ENCODE measurements at places on chromosomes 13 and 19.

DNA sequence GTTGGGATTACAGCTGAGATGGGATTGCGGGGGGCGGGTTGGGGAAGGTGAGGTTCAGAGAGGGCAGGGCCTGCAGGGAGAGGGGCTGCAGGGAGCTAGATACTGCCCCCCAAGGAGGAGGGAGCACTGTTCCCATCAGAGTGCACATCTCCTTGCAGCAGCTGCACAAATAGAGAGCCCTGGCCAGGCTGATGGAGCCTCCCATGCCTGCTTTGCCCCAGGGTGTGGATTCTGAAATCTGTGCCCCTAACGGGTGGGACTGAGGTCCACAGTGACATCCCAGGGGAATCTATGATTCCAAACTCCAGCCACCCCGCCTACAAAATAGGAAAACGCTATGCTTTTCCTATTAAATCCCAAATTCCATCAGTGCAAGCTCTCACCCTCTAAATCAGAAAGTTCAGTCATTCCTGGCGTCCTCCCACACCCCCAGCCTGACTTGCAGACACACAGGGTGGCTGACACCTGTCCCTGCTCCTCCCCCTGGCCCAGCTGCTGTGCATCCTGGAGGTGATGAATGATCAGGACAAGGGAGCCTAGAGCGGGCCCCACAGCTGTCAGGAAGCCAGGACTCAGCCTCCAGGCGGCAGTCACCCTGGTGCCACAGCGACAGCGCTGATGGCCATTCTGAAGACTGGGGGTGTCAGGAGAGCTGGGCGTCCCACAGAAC lies 6.3 kb upstream of the CEACAM21 start:
- DNase-seq = no peak

DNA sequence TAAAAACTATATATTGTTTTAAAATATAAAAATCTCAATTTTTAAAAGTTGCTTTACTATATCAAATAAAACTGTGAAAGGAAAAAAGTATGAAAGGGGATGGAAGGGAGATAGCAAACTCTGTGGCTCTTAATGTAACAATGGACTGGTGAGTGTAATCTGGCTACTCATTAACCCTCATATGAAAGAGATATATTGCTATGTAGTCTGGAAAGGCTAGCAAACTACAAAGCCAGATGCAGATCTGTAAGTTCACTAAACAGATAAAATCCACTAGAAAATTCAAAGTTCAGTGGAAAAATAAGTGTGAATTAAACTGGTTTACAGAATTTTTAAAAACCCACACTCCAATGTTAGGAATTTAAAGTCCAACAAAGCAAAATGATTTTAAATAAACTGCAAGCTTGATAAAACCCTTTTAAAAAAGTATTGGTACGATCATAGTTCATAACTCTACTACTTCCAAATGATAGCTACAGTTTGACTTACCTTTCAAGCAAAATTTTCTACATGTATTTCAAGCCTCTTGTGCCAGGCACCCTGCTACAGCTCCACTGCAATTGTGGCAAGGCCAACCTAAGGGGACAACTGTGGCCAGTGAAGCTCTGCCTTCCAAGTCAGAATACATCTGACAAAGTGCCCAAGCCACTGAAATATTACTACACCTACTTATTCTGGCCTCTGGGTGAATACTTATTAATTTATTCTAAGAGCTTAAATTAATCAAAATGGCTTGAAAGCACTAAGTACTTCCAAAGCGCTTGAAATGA lies 647 bp upstream of the ELF1 start:
- DNase-seq = no peak

DNA sequence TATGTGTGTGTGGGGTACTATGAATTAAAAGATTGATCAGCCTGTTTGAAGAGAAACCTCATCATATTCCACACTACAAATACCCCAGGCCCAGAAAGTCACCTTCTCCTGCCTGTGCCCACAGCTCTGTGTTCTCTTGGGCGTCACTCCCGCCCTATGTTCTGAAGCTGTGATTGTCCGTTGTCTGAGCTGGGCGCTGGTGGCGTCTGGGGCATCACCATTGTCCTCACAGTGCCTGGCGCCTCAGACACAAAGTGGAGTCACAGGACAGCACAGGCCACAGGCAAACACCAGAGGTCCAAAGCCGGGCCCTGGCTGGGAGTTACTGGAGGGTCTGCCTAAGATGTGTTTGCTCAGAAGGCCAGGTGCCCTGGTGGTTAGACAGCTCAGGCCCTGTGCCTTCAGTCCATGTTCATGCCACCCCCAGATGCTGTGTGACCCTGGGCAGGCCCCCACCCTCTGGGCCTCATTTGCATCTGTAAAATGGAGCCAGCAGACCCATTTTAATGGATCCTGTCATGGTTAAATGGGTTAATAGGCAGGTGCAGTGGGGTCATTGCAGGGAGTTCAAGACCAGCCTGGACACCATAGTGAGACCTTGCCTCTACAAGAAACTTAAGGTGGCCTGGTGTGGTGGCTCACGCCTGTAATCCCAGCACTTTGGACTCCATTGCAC lies 34.5 kb downstream of the DNM2 start:
- no peak for DNase-seq

- DNase-seq = no peak
These were observed 2.5 kb upstream of the PDX1 start for GRCh38 chr13:27917121-27917947.

GRCh38 chr19:815775-816499 lies 5.8 kb downstream of the PLPPR3 start:
- no peak for DNase-seq

DNA sequence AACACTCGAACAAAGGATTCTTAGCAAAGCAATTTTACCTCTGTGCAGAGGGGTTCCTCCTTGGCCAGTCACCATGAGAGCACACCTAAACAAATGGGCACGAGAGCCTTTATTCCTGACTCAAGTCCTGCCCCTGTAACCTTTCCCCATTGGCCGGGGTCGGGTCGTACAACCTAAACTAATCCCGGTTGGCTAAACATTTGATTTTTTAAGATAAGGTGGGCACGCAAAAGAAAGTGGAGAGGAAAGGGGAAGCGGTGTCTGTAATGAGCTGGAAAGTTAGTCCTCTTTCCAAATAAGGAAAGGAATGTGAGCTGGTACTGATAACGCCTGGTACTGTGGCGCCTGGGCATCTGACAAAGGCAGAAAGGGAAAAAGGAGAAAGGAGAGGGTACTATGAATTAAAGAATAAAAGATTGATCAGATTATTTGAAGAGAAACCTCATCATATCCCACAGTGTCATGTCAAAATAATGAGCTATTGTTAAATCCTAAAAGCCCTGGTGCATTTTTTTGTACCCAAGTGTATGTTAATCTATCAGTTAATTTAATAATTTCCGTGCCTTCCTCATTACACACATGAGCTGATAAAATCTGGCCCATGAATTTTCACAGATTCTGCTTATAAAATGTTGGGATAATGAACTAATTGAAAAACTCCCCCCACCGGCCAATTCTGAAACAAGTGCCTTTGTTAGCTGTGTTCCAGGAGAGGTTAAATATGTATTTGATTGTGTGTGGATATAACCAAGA lies 335.7 kb downstream of the RFC3 start:
- DNase-seq = no peak

DNA sequence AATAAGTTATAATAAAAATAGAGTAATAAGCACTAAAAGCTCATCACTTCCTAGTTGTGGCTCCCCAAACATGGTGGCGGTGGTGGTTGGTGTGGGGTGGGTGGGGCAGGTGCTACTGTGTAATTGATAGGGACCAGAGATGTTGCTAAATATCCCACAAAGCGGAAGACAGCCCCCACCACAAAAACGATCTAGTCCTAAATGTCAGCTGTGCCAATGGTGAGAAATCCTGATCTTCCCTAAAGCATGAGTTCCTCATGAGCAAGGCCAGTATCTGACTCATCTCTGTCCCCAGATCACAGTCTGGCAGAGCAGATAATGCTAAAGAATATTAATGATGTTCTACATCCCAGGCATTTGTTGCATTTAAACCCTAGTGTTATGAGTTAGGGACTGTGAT lies 1.9 kb upstream of the EDDM13 start:
- DNase-seq = peak; percentile 4

GRCh38 chr19:49591731-49592485 lies 926 bp downstream of the PRR12 start:
- peak; percentile 60 for DNase-seq

GRCh38 chr19:51181913-51182419 lies 39.9 kb downstream of the SIGLEC7 start:
- DNase-seq = no peak

Measured in epithelial cell of esophagus (primary cell).